ENCODE measurements at places on chromosomes 12 and 14.
A peak's percentile ranks its signal among the peaks of the same experiment; 100 is the strongest.

DNA sequence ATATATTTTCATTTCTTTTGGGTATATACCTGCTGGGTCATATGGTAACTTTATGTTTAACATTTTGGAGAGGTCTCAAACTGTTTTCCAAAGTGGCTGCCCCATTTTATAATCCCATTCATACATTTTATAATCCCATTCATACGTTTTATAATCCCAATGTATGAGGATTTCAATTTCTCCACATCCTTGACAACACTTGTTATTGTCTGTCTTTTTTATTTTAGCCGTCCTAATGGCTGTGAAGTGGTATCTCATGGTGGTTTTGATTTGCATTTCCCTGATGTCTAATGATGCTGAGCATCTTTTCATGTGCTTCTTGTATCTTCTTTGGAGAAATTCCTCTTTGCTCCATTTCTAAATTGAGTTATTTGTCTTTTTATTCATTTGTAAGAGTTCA lies 6.7 kb upstream of the CFL2 start:
- DNase-seq, result no peak

- no peak for DNase-seq
Observed at GRCh38 chr14:106044949-106045596, 518.7 kb downstream of the TMEM121 start.

DNA sequence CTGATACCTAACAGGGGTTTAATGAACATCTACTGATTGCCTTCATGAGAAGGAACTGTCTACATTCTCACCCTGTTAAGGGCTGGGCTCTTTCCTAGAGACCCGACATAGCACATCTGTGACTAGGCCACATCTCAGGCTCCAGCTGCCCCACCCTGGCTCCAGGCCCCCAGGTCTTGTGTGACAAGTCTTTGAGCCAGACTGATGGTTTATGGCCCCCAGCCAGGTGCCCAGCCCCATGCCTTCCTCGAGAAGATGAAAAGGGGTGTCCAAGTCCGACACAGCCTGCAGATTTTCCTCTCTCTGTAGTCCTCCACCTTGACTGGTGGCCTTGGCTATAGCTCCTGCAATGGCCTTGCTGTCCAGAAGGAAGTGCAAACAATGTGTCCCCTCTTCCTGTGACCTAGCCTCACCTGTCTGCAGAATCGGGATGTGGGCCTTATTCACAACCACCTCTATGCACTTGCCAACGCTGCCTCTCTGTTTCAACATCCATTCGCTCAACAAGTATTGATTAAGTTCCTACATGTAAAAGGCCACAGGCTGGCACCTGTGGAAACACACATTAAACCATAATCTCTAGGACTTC lies 4.2 kb downstream of the ACTN1 start:
- no peak for DNase-seq

- peak; percentile 56 for DNase-seq
Observed at GRCh38 chr14:62691647-62692489, 353.4 kb downstream of the KCNH5 start.

All from NCI-H2029 treated with DMSO at 0.1 percent for 48 hours (cell line).